ENCODE measurements at places on chromosomes 1 and 21.

GRCh38 chr1:150895618-150896017, 8.7 kb downstream of the CTXND2 start:
- DNase-seq, result no peak

GRCh38 chr1:185158800-185159199, 1.8 kb downstream of the SWT1 start:
- DNase-seq, result no peak

DNA sequence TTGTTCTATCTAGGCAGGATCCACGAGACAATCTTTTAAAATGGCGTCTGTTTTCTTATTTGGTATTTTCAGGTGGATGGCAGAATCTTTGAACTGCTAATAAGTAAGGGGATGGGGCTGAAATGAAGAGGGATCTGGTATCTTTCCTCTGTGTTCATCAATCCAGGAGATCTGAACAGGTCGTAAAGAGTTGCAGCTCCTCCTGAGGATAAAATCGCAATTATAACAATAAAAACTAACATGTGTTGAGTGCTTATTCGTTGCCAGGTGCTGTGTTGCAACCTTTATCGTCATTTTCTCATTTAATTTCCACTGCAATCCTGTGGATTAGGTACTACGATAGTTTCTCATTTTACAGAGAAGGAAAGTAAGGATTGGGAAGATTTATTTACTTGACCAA, 134.6 kb upstream of the DPYD start:
- DNase-seq, result no peak

- no peak for DNase-seq
Observed at GRCh38 chr21:21137986-21138385, 139.8 kb downstream of the NCAM2 start.

GRCh38 chr1:183279835-183280234, 93.8 kb downstream of the LAMC2 start:
- no peak for DNase-seq

DNA sequence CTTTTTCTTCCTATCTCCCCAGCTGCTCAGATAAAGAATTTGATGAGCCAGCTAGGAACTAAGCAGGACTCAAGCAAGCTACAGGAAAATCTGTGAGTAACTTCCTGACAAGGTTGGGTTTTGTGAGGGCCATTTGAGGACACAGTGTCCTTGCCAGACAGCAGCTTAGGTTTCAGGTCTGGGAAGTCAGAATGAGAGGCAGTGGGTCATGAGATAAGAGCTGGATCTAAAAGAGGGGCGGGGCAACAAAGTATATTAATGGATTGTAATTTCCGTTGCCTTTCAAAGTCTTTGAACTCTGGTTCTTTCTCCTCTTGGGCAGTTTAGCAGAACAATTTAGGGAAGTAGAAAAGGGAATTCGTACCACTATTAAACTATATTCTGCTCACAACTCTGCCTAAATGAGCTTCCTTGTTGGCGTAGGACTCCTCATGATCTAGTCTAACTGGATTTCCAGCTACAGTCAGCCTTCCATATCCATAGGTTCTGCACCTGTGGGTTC, 16.6 kb downstream of the STX12 start:
- DNase-seq, result no peak

- DNase-seq, result no peak
Observed at GRCh38 chr1:221863635-221864034, 121.7 kb upstream of the DUSP10 start.
